GF-D8 (cell line): ENCODE measurements at places on chromosomes 7 and 10.
A peak's percentile ranks its signal among the peaks of the same experiment; 100 is the strongest.

GRCh38 chr10:21293518-21294356 is 231.7 kb downstream of the SKIDA1 start:
- no peak for DNase-seq

- no peak for DNase-seq
Measured at GRCh38 chr10:72044417-72045041, 43.8 kb downstream of the SPOCK2 start.

DNA sequence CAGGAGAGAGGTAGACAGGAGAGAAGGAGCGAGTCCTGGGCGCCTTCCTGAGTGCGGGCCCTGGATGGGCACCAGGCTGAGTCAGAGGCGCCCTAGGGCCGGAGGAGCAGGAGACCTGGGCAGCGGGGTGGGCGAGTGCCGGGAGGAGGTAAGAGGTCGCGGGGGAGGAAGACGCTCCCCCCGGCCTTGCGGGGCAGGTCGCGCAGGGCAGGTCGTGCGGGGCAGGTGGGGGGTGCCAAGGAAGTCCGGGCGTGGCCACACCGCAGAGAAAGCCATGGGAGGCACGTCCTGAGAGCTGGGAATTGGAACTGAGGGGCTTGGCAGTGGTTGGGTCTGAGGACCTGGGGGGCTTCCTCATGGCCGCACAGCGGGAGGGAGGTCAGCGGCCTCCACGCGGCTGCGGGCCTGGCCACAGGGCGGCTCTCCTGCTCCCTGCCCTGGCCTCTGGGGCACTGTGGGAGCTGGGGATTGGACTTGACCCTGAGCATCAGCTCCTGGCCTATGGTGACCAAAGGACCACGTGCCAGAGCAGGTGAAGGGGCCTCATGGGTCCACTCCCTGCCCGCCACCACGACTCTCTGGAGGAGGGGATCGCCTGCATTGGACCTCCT is 935 bp downstream of the MMP21 start:
- DNase-seq, result no peak

GRCh38 chr10:77182803-77183202 is 454.8 kb downstream of the KCNMA1 start:
- no peak for DNase-seq

DNA sequence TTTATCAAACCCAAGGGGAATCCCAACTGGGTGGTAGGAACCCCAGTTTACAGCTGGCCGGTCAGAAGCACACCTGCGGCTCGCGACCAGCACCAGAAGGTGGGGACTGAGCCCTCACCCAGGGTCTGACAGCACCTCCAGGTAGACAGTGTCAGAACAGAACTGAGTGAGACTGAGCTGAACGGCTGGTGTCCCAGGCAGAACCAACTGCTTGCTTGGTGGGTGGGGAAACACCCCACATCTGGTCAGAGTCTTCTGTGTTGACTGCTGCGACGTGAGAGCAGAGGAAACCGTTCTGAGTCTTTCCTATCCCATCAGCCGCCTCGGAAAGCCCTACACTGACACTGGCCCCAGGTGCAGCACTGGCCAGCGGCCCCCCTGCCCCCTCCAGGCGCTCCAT is 160.7 kb downstream of the MAD1L1 start:
- no peak for DNase-seq

- DNase-seq, result peak; percentile 20
Measured at GRCh38 chr10:72337039-72337629, 17.6 kb downstream of the DNAJB12 start.

- no peak for DNase-seq
Measured at GRCh38 chr10:29760138-29760900, 125.5 kb upstream of the SVIL start.

- DNase-seq, result no peak
Measured at GRCh38 chr10:62651341-62651740, 153.2 kb upstream of the ADO start.

DNA sequence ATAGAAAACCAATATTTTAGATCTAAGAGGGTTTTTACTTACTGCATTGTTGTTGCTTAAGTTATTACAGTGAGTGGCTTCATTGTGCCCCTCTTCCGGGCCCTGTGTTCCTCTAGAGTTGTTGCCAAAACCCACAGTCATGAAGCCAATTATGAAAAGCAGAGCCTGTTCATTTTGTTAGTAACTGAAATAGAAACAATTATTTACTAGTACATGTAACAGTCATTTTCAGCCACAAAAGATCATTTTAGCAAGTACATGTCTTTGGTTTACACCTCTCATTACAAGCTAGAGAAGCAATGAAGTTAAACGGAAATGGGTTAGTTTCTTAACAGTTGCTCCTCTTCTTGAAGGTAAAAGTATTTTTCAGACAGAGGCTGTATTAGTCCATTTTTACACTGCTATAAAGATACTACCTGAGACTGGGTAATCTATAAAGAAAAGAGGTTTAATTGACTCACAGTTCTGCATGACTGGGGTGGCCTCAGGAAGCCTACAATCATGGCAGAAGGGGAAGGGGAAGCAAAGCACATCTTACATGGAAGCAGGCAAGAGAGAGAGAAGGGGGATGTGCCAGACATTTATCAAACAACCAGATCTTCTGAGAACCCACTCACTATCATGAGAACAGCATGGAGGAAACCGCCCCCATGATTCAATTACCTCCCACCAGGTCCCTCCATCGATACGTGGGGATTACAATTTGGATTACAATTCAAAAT is 380.5 kb downstream of the SFMBT2 start:
- DNase-seq, result no peak

DNA sequence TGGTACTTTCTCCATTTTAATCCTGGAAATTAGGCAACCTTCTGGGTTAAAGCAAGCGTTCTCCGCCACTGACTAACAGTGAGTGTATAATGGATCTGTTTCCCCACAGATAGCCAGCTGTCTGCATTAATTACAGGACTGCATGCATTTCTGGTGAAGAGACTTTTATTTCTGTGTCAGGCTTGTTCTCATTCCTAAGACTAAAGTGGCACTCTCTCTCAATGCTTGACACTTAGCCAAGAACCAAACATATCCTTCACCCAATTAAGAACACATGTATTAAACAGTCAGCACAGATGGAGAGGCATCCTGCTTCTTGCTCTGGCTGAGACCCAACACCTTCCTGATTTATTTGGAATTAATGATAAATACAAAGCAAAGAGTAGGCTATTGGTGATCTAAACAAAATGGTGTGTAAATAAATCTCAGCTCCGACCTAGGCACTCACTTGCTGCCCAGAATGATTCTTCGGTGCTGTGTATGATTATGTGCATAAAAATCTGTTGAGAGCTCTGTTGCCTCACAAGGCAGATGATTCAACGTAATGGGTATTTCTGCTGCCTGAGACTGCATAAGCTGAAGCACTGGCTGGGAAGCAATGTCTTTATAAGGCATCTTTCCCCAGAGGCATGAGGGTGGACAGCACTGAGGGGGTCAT is 16.8 kb downstream of the CALU start:
- DNase-seq, result no peak

GRCh38 chr7:16657656-16658279 is 11.8 kb downstream of the BZW2 start:
- DNase-seq, result no peak

GRCh38 chr7:69966766-69967591 is 368.7 kb downstream of the AUTS2 start:
- DNase-seq, result no peak

DNA sequence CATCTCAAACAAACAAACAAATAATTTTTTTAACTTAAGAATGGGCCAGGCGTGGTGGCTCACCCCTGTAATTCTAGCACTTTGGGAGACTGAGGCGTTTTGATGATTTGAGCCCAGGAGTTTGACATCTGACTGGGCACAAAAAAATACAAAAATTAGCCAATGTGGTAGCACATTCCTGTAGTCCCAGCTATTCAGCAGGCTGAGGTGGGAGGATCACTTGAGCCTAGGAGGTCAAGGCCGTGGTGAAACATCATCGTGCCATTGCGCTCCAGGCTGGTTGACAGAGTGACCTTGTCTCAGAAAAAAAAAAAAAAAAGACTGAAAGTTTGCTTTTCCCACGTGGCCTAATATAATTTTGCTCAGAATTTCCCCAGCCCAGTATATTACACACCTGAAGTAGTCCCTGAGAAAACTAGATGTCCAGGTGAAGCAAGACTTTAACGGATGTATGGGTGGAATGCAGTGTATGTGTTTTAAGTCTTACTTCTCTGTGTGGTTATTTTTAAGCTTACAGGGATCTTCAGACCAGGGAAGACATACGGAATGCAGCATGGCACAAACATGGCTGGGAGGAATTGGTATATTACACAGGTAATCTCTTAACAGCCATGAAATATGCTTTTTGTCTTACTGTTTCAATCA is 32.6 kb downstream of the NIPSNAP2 start:
- DNase-seq, result no peak

- no peak for DNase-seq
Measured at GRCh38 chr7:84339306-84339705, 144.7 kb upstream of the SEMA3A start.

DNA sequence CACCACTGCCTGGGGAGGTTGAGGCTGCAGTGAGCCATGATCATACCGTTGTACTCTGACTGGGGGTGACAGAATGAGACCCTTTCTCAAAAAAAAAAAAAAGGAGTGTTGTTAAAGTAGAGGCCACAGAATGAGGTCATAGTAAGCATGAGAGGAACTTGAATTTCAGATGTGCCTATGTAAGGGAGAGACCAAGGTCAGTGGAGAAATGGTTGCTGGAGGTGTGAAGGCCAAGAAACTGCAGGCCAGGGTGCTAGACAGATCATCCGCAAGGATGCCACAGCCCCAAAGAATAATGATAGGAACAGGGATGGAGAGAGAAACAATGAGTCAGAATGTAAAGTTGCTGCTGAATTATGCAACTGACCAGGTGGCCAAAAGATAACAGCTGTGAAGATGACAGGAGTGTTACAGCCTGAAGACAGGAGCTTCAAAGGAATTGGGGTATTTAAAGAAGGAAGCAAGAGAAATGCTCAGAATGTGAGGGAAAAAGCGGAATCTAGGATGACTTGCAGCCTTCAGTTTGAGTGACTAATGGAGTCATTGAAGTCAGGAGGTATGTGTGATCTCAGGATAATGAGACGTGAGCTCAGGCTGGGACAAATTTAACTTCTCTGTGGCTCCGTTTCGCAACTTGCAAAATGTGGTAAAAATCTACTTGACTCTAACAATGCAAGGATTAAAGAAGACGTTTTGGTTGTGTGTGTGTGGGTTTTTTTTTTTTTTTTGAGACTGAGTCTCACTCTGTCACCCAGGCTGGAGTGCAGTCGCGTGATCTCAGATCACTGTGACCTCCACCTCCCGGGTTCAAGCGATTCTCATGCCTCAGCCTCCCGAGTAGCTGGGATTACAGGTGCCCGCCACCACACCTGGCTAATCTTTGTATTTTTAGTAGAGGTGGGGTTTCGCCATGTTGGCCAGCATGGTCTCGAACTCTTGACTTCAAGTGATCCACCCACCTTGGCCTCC is 22.2 kb downstream of the TYW1B start:
- peak; percentile 87 for DNase-seq

DNA sequence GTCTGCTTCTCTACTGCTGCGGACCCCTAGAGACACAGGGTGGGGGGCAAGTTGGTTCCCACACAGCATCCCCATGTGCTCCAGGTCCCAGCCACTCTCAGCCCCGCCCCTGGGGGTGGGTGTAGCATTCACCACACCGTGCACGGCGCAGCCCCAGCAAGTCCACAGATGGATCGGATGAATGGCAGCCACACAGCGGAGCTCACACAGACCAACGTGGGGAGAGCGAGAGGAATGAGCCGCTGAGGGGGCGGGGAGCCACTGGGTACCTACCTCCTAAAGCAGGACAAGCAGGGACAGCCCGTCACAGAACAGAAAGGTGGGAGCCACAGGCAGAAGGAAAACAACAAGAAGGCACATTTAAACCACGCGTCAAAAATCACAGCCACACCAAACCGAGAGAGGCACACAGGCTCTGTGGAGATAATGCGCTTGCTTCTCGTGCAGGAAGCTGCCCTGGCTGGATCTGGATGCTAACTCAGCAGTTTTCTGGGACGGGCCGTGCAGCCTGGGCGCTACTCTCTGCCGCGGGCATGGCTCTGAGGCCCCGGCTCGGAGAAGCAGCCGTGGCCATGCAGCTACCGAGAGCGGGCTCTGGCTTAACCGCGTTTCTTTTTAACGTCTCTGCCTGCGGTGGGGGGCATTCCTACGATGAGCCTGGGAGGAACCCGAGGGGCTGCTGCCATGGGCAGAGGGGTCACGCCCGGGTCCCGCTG is 102.5 kb downstream of the CYTH3 start:
- DNase-seq, result no peak

DNA sequence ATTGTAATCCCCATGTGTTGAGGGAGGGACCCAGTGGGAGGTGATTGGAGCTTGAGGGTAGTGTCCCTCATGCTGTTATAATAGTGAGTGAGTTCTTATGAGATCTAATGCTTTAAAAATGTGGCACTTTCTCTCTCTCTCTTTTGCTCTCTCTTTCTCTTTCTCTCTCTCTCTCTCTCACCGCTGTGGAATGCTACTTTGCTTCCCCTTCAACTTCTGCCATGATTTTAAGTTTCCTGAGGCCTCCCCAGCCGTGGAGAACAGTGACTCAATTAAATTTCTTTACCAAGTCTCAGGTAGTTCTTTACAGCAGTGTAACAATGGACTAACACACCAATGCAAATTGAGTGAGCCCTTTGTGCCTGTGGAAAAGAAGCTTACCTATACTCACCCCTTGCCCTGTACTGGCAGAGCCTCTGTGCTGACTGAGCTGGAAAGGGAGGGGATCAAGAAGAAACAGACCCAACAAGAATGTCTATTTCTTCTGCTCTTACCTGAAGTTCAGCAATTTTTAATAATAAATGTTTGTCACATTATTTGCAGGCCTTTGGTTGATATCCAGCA is 642.5 kb upstream of the KCND2 start:
- no peak for DNase-seq

GRCh38 chr7:115693779-115694178 is 336.8 kb downstream of the TFEC start:
- DNase-seq, result no peak

DNA sequence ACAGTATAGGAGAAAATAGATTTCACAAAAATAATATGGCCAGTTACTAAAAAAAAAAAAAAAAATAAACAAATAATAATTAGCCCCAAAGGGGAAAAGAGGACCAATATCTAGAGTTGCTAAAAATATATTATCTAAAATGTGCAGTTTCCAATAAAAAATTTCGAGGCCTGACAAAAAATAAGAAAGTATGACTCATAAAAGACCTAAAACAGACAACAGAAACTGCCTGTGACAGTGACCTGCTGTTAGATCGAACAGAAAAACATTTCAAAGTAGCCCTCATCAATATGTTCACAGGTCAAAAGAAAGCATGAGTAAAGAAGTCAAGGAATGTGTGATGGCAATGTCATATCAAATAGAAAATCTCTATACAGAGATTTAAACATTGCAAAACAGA is 11.8 kb upstream of the TSPAN12 start:
- DNase-seq, result no peak

GRCh38 chr7:29480934-29481651 is 82.5 kb upstream of the PRR15 start:
- no peak for DNase-seq

- DNase-seq, result no peak
Measured at GRCh38 chr10:5510281-5511072, 11.1 kb upstream of the CALML5 start.

DNA sequence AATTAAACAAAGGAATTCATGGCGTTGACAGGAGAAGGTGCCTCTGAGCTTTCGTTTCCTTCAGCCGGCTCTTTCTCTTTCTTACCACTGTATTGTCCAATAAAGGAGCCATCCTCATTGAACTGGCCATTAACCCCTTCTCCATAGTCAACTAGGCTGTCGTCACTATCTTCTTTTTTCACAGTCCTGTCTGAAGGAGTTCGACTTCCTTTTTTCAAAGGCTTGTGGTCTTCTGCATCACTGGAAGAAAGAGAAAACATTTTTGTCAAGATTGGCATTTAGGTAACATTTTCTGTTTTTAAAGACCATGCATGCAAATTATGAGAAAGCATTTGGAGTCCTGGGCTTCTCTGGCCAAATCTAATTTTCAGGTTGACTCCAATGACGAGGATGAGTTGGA is 19.7 kb upstream of the LAMB4 start:
- DNase-seq, result no peak
